ENCODE measurements at places on chromosomes 16 and 17. TPM values are rescaled to one million over a fixed set of nuclear protein-coding genes. Genes with fewer than 3 reads are reported as not detected.

- DNase-seq = no peak
Measured at GRCh38 chr16:1564325-1564724, 30.9 kb downstream of the TMEM204 start.

SMG1 gene
- 158 TPM for total RNA-seq

DNA sequence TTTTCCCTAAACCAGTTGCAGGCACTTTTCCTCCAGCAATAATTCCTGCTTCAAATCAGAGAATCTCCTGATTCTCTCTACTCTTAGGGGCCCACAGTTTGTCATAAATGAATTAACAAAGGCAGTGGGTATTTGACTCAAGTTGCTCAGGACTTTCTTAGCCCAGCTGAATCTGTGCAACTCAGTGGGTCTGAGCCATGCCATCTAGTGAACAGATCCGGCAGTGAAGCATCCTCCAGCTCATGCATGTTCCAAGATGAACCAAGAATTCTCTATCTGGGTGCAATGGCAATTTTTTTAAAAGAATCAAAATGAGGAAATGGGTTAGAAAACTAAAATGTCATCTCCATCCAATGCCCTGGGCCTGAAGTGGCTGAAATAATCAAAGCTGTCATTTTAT is 575.2 kb upstream of the CDH11 start:
- no peak for DNase-seq

- no peak for DNase-seq
Measured at GRCh38 chr17:67379251-67379630, 2.2 kb downstream of the PITPNC1 start.

DNA sequence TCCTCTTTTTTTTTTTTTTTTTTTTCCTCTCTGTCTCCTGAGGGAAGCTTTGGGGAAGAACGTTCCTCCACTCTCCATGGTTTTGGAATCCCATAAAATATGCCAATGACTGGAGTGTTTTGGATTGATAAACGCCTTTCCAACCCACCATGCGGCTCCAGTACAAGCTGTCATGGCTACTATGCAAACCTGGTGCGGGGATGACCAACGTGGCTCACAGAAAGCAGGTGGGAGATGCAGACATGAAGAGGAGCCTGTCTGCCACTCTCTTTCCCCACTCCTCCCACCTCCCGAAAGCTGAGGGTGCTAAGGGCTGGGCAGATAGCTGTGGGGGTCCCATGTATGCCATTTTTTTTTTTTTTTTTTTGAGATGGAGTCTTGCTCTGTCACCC is 69.9 kb upstream of the SEC14L1 start:
- DNase-seq = no peak

CCNF gene
- 3.4 TPM for total RNA-seq

RND2 gene
- not detected for total RNA-seq

DNA sequence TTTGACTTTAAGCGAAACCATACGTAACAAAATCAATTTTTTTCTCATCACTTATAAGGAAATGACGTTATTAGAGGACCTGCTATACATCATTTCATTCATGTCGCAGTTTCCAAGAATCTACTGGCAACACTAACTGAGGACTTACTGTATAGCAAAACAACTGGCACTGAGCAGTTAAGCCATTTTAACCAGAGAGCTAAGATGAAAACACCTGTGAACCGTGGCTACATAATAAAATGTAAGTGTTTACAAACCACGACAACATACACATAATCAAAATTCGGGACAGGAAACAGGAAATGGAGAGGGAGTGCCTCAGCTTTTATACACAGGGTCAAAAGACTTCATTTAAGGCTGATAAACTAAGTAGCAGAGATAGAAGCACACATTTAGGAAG is 29.5 kb downstream of the METTL16 start:
- DNase-seq = no peak

DNA sequence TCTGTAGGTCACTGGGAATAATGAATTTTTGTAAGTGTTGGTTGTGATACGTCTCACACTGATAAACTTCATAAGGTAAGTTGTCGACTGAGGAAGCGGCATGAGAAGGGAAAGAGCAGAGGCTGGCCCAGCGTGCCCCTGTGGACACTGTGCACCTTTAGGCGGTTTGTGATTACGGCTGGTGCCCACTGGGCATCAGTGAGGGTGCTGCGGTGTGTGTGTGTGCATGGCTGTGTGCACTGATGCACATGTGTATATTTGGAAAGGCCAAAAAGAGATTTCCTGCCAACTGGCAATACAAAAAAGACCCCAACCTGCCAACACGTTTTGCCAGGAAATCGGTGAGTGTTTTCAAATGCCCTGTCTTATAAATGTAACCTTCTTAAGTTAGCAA is 11.9 kb downstream of the IRF8 start:
- DNase-seq = no peak
